Femur (tissue), 1 donor: ENCODE measurements at places on chromosomes 5 and 9.

DNA sequence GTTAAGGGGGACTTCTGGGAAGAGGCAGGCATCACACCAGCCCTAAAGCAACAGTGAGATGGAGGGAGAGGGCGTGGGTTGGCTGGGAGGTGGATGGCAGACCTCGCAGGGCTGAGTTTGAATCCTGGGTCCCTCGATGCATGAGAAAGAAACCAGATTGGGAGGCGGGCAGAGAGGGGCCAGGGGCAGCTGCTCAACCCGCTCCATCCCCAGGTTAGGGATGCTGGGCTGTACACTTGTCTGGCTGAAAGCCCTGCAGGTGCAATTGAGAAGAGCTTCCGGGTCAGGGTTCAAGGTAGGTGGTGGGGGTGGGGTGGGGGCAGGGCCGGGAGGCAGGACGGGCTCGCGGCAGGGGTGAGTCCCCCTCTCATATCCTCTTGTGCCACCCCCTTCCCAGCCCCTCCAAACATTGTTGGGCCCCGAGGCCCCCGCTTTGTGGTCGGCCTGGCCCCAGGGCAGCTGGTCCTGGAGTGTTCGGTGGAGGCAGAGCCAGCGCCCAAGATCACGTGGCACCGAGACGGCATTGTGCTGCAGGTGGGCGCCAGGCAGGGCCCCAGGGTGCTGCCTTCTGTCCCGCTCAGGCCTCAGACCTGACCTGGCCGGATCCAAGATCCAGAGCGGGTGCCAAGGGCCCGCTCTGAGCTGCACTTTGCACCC, 49.8 kb upstream of the ASS1 start:
- no peak for DNase-seq

GRCh38 chr9:6590334-6590733, 55.2 kb downstream of the GLDC start:
- DNase-seq = no peak

- DNase-seq = no peak
Measured at GRCh38 chr5:110752953-110753352, 14.1 kb downstream of the SLC25A46 start.

DNA sequence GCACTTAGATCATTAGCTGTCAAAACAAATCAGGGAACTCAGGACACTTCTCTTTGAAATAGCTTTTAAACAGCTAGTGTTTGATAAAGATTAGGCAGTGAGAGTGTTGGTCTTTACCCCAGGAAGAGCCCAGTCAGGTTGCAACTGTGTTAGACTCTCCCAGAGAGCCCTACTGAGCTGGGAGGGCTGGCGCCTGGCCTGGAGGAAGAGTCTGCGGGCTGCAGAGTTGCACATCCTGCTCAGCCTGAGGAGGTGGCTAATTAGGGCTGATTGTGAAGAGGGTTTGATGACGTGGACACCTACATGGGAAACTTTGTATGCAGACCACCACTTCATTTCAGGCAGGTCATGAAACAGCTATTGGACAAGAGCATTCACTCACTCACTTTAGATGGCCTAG, 112.0 kb downstream of the TMEM174 start:
- no peak for DNase-seq

GRCh38 chr9:26331223-26331622, 561.4 kb downstream of the CAAP1 start:
- DNase-seq = no peak

DNA sequence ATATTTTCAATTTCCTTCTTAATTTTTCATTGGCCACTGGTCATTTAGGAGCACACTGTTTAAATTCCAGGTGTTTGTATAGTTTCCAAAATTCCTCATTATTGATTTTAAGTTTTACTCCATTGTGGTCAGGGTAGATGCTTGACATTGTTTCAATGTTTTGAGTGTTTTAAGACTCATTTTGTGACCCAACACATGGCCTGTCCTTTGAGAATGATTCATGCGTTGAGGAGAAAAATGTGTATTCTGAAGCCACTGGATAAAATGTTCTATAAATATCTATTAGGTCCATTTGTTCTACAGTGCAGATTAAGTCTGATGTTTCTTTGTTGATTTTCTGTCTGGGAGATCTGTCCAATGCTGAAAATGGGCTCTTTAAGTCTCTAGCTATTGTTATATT, 24.4 kb upstream of the FNIP1 start:
- no peak for DNase-seq

DNA sequence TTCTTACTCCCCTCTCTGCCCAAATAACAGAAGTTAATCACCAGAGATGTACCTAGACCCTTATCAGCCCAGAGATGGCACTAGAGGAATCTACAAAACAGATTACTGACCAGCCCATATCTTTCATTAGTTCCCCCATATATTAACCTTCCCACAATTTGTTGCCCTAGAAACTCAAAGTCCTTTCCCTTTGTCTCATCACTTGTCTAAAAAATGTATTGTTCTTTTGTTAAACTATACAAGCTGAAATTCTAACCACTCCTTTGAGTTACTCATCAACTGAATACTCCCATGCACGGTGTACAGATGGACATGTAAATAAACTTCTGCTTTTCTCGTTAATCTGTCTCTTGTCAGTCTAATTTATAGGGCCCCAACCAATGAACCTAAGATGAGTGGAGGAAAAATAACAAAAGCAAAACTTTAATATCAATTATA, 130.9 kb downstream of the CCDC192 start:
- no peak for DNase-seq

DNA sequence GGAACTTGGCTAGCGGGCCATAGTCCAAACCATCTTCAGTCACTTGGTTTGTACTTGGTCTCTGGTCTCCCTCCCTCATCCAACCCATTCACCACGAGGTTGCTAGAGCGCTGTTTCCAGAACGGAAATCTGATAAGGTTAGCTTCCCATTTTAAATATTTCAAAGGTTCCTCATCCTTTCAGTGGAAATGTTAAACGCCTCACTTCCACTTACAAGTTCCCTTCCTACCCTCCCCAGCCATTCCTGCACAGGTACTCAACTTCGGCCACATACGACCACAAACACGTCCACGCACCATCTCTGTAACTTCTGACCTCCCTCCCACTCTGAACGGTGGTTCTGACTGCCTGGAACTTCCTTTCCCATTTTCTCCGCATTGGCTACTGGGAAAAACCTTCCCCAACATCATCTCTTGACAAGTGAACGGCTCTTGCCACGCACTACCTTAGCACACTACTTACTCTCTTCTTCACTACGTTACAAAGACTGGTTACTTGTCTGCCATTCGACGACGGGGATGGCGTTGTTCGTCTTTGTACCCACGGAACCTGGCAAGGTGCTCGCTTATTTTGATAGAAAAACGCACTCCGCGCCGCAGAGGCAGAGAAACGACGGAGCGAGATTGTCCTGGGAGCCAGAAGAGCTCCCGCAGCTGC, 629 bp downstream of the CCNH start:
- peak; percentile 64 for DNase-seq

DNA sequence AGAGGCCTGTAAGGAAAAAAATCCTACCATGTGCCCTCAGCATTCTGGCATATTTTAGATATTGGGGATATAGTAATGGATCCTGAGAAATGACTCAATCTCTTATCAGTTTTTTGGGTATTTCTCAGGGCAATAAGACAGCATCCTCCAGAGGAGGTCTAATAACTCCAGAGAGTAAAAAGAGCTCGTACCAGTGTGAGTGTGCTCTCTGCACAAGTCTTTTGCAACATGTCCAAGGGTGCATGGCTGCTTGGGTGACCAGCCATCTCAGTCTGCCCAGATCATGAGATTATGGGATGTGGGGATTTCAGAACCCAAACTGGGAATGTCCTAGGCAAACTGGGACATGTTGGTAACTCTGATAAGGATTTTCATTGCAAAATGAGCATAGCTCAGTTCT, 15.3 kb downstream of the ASPN start:
- DNase-seq = no peak

DNA sequence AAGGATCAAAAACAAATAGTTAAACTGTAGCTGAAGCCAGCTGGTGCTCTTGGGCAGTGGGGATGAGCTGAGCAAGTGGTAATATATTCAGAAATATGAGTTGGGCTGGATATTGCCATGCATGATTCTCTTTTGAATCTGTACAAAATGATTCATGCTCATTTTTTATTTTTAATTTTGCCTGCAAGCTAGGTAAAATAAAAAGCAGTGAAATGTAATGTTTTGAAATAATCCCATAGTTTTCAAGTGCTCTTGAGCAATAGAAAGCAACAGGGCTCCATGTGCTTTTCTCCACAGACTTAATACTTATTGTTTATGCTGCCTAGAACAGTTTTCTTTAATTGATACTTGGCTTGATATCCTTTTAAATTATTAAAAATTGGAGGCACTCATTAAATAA, 489.3 kb downstream of the TLE4 start:
- DNase-seq = no peak

GRCh38 chr5:57362951-57363350, 119.7 kb downstream of the ACTBL2 start:
- no peak for DNase-seq
